ENCODE measurements at places on chromosomes 11 and 22.

GRCh38 chr11:45754261-45754709 is 50.7 kb upstream of the SLC35C1 start:
- no peak for DNase-seq

GRCh38 chr11:131064373-131064991 is 148.2 kb upstream of the SNX19 start:
- DNase-seq, result peak; percentile 82

GRCh38 chr11:101745756-101746155 is 161.9 kb upstream of the TRPC6 start:
- no peak for DNase-seq

DNA sequence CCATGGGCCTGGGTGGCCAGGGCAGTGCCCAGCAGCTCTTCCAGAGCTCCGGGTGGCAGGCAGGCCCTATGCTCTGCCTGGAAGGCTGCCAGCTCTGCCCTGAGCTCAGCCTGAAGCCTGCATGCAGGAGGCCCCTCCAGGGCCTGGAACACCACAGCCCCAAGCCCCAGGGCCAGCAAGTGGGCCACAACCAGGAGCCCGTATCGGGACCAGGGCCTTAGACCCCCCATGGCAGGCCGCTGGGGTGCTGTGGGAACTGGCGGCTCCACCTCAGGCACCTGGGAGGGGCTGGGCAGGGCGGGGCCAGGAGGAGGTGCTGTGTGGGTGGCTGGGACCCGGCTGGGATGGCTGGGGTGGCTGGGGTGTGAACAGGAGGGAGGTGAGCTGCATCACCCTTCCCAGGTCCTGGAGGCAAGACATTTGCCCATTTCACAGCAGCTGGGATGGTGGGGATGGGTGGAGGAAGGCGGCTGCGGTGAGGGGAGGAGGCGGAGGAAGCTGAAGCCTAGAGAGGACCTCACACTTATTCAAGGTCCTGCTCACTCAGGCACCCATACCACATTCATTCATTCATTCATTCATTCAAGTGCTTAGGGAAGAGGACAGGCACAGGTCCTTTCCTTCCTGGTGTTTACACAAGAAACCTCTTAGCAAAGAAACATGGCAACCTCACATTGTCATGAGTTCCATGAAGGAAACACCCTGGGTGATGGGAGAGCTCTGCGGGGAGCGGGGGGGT is at the start of gene KCNK7:
KCNK7 (minus strand) TSS at position 258 of the 739 bp plus-strand sequence; CDS start at position 230, 28 bp downstream.
- DNase-seq, result no peak

DNA sequence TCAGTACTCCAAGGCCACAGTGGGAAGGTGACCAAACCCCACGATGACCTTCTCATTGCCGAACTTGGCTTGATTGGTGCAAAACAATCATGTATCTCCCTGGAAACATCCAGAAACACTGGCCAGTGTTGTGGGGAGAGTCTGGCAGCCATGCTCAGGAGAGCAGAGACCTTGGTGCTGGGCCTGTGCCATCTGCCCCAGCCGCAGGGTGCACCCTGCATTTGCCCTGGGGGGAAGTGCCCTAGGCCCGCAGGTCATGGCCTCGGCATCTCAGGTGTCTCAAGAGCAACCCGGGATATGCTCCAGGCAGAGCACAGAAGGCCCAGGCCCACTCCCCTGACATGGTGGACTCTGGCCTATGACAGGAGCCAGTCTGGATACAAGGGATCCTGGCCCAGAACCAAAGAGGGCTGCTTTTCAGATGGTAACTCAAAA is 23.7 kb downstream of the ARVCF start:
- no peak for DNase-seq

GRCh38 chr11:109859045-109859724 is 234.0 kb upstream of the ZC3H12C start:
- DNase-seq, result no peak

DNA sequence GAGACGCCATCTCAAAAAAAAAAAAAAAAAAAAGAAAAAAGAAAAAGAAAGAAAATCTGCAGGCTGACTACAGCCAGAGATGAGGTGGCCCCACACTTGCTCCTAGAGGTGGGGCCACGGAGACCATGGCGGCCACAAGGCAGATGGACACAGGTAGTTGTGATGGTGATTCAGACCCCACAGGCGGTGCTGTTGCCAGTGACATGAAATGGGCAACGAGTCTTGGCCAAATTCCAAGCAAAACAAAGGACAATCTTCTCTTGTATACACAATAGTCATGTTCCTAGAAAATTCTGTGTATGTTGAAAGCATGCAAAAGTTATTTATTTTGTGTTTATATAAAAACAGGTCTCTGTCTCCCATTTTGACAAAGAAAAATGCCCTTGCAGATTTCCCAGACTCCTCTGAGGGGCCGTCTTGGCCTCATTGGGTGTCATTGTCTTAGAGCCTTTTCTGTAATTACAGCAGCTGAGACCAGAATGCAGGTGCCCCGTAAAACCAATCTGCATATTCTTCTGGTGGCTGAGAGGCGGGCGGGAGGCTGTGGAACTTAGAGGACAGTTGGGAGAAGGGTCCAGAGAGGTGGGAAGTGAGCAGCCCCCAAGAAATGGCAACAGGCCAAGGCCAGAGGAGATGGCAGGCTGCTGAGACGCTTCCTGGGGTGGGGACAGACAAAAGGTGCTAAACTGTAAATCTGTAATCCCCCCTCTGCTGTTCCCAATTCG is 22.5 kb upstream of the DAGLA start:
- DNase-seq, result no peak

DNA sequence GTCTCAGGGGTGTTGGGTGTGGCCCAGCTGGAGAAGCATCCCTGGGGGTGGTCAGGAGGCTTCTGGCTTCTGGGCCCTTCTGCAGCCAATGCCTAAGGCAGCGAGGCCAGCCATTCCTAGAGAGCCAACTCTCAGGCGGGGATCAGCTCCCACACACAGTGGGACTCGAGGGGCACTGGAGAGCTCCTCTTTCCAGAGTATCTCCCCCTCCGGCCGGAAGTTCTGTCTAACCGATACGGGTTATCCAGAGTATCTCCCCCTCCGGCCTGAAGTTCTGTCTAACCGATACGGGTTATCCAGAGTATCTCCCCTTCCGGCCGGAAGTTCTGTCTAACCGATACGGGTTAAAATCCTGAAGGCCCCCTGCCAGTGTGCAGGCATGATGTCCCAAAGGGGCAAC is 71.2 kb upstream of the B3GAT1 start:
- no peak for DNase-seq

DNA sequence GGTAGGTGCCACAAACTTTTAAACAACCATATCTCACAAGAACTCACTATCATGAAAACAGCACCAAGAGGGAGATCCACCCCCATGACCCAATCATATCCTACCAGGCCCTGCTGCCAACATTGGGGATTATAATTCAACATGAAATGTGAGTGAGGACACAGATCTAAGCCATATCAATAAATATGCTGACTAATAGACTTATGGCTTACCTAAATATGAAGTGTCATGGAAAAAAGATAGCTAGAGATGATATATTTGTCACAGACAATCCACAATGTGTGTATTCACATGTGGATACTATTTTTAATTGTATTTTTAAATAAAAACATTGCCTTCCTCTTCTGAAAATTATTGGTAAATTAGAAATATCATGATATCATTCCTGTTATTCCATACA is 38.2 kb upstream of the RAB38 start:
- no peak for DNase-seq

DNA sequence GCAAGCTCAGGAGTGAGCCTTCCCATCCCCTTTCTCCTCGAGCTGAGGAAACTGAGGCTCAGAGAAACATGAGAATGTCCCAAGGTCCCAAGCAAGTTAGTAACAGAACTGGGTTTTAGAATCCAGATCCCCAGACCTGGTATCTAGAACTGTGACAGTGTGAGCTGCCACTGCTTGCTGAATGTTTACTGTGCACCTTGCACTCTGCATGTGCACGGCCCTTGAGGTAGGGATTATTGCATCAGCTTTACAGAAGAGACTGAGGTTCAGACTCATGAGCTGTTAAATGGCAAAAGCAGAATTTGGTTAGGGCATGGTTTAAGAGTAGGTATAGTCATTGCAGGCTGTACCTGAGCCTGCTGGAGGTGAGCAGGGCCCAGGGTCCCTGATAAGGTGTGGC is 3.8 kb upstream of the MPPED1 start:
- no peak for DNase-seq

DNA sequence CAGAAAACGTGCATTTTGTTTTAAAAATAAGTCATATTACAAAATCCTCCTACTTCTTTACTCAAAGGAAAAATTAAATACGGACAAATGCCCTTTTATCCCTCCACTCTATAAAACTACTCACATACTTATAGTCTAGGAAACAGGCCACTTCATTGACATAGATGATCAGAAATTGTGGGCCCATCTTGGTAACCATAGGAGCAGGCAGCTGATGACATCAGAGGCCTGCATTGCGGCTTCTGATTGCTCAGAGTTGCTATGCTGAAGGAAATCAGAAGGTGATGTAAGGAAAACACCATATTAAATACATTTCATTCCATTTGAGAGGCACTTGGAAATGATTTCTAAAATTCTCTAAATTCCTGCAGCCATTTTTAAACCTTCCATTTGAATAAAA is 27.0 kb downstream of the FAM76B start:
- DNase-seq, result no peak

DNA sequence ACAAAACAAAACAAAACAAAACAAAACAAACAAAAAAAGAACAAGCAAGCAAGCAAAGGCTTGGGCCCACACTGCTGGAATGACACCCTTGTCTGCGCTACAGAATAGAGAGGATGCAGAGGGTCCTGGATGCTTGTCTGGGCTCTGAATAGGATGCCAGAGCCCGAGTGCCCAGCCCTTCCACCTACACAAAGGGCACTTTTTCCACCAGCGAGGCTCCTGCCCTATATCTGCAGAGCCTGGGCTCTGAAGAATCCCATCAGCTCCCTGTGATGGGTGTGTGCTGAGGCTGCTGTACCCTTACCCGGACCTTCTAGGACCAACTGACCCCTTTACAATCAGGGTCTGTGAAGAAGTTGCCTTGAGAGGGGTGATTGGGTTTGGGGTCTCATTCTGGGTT is 221.2 kb downstream of the DSCAML1 start:
- DNase-seq, result no peak

DNA sequence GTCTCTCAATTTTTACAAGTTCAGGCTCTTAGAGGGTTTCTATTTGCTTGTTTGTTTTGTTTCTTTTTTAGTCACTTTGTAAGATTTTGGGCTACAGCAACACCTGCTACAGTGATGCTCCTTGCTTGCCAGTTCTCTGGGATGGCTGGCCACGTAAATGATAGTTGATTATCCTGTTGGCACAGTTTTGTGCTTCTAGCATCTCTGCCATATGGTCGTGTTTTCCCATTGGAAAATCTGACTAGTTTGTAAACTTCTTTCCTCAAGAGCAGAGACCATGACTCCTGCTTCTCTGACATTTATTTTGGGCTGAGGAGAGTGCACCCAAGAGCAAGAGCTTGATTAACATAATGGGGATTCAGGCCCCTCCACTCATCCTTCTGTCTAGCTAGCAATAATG is 1621.6 kb upstream of the RAG2 start:
- no peak for DNase-seq

GRCh38 chr11:79128291-79128690 is 312.5 kb downstream of the TENM4 start:
- DNase-seq, result no peak

DNA sequence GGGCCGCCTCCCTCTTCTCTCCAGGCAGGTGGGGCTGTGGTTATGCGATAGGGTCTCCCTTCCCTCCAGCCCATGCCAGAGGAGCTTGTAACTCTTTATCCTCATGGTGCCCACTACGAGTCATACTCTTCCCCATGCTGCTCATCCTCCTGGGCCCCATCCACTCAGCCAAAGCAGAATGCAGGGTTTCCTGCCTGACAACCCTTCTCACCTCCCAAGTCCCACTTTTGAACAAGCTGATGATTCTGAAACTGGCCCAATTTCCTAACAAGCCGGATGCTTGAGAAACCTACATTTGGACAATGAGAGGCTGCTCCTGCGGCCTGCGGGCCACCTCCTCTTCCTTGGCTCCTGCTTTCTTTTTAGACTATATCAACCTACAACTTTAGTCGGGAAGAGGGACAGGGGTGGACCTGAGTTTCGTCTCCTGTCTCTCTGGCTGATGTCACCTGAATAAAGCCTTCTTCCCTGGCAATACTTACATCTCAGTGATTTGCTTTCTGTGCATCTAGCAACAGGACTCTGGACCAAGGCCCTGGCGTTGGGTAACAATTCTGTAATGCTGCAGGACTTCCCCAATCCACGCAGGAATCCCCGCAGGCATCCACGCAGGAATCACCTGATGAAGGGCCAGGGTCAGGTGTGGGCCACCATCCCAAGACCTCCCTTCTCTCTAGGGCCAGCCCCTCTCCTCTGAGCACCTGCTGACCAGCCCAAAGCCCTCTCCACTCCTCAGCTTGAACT is 1.5 kb upstream of the NDUFS8 start:
- DNase-seq, result no peak

GRCh38 chr11:30196400-30197206 is 34.2 kb upstream of the FSHB start:
- peak; percentile 73 for DNase-seq

GRCh38 chr11:102230911-102231310 is 86.4 kb upstream of the BIRC3 start:
- DNase-seq, result no peak

GRCh38 chr11:63811522-63811921 is 1.7 kb upstream of the SPINDOC start:
- no peak for DNase-seq

DNA sequence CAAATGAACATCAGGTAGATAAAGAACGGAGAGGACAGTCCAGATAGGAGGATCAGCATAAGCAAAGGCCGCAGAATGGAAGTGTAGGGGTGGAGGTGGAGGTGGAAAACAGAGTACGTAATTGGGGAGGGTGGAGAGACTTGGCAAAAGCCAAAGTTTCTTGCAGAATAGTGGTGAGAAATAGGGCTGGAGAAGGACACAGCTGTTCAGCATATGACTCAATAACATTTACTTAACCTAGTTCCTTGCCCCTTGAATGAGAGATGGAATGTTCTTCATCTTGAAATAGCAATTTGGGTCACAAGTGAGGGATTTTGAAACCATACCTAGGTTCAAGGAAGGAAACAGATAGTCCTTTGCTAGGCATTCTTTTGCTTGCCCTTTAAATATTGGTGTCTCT is 235.9 kb upstream of the ARHGAP20 start:
- no peak for DNase-seq

- DNase-seq, result no peak
Observed at GRCh38 chr11:1503708-1504104, 17.1 kb upstream of the MOB2 start.

GRCh38 chr11:1844221-1845094 is 5.7 kb downstream of the TNNI2 start:
- DNase-seq, result no peak

DNA sequence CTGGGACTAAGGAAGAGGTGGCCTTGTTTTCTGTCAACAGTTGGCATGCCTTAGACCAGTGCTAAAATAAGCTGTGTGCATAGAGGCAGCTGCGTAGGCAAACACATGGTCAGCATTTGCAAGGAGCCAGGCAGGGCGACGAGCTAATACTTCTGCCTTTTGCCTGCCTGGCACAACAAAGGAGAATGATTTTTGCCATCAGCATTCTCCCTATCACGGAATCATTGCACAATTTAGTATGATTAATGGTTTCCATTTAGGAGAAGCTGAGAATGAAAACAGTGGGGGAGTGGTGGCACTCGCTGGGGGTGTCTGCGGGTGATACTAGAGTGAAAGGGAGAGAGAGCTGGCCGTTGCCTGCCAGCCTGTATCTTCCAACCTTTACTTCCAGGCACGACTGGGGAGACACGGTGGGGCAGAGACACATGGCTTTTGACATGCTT is 336.0 kb downstream of the CADM1 start:
- DNase-seq, result no peak

Measured in neural crest cell (in vitro differentiated cells).